ENCODE measurements at places on chromosomes 3 and 15. TPM values are rescaled to one million over a fixed set of nuclear protein-coding genes. Genes with fewer than 3 reads are reported as not detected.

GRCh38 chr3:2098398-2099027, at the start of gene CNTN4:
Gene CNTN4, plus strand, starts transcription at chr3:2098866.
- DNase-seq = peak; percentile 63

GRCh38 chr15:72252663-72253299, 19.6 kb downstream of the PARP6 start:
- no peak for DNase-seq

The RNF168 gene
- 21.9 TPM for total RNA-seq

The RARB gene
- total RNA-seq = 17.5 TPM

The COL8A1 gene
- 14.1 TPM for total RNA-seq

DNA sequence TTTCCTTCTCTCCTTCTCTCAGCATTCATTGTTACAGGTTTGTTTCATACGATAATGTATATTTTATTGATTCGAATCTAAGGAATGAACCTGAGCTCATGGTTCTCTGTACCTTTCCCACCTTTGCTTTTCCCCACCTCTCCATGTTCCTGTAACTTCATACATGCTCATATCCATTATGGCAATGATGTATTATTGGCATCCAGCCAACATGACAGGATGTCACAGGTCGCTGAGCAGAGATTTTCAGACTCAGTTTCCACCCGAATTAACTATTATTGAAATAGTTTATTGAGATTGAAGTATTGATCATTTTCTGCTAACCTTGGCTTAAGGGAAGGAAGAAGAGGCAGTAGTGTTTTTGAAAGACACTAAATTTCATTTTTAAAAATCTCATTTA, 64.8 kb downstream of the MAP2K5 start:
- DNase-seq = no peak

The GPR176 gene
- total RNA-seq = 1.8 TPM

DNA sequence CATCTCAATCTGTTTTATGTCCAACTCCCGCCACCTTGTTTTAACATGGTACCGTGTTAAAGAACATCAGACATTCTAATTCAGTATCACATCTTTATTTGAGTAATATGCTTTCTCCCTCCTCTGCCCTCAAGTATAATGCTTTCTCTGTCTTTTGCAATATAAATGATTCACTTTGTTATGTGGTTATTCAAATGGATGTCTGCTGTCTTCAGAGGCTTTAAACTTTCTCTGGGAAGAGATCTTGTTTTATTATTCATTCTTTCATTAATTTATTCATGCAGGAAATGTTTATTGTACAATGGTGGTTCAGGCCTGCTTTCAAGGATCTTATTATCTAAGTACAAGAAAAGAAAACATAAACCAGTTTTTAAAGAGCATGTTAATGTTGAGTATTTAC, 57.1 kb downstream of the RAP2B start:
- DNase-seq = no peak

The SLC2A2 gene
- not detected for total RNA-seq

- DNase-seq = peak; percentile 74
Observed at GRCh38 chr3:142963516-142964448, at the start of gene PAQR9. Gene PAQR9, minus strand, starts transcription at chr3:142963674. Its CDS starts 338 bp downstream, at chr3:142963336.

DNA sequence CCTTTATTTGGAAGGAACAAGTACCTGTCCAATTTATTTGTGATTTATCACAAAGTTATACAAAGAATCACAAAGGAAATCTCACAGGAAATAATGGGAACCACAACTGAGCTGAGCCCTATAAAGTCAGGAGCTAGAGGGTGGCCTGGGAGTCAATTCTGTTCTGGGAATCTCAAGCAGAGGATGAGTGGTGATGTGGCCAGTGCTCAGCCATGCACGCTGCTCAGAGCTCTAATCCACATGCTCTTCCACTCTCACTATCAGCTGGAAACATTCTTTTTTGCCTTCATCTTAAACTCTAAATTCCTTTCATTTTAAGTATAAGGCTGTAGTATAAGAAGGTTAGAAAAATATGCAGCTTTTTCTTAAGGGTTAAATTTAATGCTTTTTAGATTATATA, 36.6 kb downstream of the UACA start:
- no peak for DNase-seq

The CLSTN2 gene
- 8.4 TPM for total RNA-seq

The CPLX3 gene
- total RNA-seq = 2.8 TPM

- no peak for DNase-seq
Observed at GRCh38 chr3:143215059-143215458, 95.5 kb downstream of the CHST2 start.

- DNase-seq = peak; percentile 83
Observed at GRCh38 chr15:69595009-69595791, 142.6 kb downstream of the RPLP1 start.

The RBP2 gene
- not detected for total RNA-seq

- DNase-seq = no peak
Observed at GRCh38 chr15:39665629-39666250, 84.9 kb downstream of the THBS1 start.

DNA sequence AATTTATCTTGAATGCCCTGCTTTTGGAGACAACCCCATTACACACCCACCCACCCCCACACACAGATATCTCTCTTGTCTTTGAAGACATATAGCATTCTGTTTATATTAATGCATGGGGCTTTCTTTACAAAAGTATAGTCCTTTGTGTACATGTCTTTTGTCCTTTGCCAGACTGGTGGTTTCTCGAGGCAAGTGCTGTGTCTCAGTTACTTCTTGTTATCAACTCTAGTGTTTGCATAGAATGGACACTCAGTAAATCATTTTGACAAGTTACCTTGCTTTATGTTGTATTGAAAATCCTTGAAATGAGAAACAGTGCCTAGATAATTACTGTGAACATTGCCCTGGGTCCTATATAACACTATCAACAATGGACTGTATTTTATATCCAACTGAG, 33.9 kb downstream of the KBTBD8 start:
- DNase-seq = no peak

The ACSBG1 gene
- 0.14 TPM for total RNA-seq

Measured in Right ventricle myocardium inferior (tissue), 1 donor.